ENCODE measurements at places on chromosomes 1 and 21.

GRCh38 chr1:103569493-103569892 lies 1.9 kb upstream of the AMY2B start:
- no peak for DNase-seq

DNA sequence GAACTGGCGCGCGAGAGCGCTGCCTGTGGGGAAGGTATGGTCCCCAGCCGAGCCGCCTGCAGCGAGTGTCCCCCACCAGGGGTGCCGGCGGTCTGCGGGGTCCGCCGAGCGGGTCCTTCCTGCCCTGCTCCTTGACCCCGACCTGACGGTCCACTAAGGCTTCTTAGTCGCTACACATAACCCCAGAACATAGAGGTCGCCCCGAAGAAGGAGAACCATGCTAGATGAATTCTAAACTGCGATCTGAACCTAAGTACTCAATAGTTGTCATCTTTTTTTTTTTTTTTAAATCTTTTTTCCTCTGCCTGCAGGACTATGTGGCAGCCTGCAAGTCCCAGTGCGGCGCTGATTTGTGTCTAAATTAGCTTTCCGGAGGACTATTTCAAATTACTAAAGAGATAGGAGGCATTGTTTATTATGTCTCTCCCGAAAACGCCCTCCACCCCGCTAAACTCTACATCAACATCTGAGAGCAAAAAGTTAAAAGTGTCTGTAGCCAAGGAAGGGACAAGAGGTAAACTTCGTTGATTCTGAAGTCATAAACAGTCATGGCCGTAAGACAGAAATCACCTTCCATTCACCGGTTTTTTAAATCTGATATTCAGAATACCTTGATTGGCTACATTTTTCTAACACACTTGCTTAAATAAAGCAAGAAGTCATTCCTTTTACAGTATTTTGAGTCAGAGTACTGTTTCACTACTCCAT lies 476 bp downstream of the AXDND1 start:
- no peak for DNase-seq

GRCh38 chr1:183236158-183236725 lies 50.2 kb downstream of the LAMC2 start:
- DNase-seq: no peak

GRCh38 chr1:45148209-45148825 lies 58.1 kb downstream of the ZSWIM5 start:
- DNase-seq: no peak

DNA sequence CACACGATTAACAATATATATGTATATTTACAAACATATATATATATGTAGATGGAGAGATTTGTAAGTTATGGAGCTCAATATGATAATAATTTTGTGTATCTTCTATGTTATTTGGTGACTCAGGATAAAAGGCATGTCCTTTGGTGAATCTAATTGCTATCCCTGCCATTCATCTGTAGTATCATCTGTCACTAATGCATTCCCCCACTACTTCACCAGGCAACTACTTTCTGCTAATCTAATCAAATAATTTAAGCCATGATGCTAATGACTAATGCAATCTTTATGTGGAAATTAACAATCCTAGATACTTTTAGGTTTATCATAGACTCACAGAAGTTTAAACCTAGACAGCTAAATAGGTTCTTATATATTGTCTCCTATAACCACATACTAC lies 1074.5 kb downstream of the PLA2G4A start:
- no peak for DNase-seq

DNA sequence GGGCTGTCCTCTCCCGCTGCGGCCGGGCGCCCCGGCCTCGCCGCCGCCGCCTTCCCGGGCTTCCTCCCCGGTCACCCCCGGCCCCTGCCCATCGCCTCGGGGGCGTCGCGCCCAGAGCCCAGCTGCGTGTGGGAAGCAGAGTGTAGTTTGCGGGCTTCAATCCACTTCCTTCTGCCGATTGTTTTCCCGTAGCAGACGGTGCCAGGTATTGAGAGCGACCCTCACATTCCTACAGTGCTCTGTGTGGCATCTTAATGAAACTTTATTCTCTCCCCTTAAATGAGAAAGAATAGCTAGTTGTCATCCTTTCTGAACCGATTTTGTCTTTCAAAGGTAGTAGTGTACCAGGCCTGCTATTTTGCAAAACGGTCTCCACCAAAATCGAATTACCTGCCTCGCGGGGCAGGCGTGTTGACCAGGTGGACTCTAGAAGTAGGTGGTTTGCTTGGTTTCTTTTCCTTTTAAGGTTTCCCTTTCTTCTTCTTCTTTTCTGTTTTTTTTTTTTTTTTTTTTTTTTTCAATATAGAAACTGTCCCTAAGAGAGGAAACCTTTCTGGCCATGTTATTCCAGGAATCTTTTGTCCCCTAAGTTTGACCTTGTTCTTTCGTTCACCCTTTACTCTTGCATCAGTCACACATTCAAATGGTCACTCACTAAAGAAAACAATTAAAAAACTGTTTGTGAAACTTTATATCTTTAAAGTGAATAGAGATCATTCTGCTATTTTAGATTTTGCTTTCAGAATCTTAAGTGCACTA lies 881 bp downstream of the USP25 start:
- DNase-seq: no peak

- no peak for DNase-seq
These were observed 2.5 kb upstream of the SAMD11 start for GRCh38 chr1:921011-921837.

GRCh38 chr1:33455539-33456501 lies 16.6 kb upstream of the ZSCAN20 start:
- peak; percentile 59 for DNase-seq

DNA sequence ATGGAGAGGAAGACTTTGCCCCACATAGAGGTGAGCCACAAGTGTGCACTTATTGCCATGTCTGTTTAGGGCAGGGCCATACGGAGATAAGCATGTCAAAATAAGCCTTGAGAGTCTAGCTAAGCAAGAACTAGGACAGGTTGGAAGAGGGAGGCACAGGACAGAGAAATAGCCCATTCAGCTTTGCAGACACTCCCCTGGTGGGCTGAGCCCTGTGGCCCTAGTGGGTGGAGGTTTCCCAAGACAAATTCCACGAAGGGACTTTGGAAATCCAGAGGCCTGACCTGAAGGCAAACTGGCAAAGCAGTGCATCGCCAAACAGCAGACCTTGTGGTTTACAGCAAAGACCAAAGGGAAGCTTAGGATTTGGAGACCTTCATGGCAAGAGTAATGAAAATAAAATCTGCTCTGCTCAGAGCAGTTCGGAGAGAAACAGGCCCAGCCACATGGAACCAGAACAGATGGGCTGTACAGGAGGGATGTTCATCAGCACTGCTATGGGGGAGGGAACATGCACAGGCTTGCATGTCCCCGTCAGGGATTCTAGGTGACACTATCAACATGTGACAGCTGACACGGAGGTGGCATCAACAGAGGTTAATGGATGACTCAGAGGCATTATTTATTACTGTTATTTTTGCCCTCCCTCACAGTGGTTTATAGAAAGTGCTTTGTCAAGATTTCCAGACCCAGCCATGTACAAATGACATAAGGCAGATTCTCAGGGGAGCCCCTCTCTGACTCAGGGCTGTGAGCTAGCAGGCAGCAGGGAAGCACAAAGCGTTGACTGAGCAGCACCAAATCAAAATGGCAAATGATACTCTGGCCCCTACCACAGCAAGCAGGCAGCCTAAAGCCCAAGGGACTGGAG lies 90.1 kb upstream of the IRF2BP2 start:
- DNase-seq: no peak

All from HS-5 (cell line).